Stimulated activated CD4-positive, alpha-beta T cell treated with anti-CD3 and anti-CD28 coated beads, Interleukin-2, amount 100 ng/mL, for 4 hours (primary cell): ENCODE measurements at places on chromosomes 16 and 17.
A peak's percentile ranks its signal among the peaks of the same experiment; 100 is the strongest.

DNA sequence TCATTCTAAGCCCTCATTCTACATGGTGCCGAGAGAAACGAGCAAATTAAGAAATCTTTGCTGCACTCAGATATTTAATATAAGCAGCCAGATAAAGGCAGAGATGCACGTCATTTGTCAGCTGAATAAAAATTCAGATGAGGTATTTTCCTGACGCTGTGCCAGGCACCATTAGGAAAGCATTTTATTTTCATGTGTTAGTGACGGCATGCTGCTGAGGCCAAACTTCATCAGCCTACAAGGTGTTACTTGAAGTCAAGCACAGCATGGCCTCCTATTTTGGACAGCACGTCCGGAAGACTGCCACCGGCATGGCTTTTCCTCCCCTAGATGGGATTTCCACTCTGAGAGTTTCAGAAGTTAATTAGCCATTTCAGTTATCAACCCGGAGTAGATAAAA is 70.3 kb downstream of the IRX3 start:
- no peak for DNase-seq

GRCh38 chr17:70636517-70637133 is 467.3 kb downstream of the KCNJ2 start:
- no peak for DNase-seq

DNA sequence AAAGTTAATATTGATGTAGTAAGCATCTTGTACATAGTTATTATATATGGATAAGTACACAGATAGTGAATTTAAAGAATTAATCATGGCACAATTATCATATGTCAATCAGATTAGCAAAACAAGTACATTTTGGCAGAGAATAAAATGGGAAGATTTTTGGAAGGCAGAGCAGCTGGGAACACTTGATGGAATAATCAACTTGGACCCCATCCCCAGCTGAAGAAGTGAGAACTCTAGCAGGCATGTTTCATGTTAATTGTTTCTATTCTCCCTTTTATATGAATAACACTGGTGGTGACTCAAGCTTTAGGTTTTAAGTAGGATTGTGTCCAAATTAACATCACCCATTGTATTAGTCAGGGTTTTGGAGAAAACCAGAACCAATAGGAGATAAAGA is 198.7 kb downstream of the KCNJ2 start:
- DNase-seq: no peak

- no peak for DNase-seq
These were observed 79.5 kb upstream of the DNAJA2 start for GRCh38 chr16:47052666-47053640.

DNA sequence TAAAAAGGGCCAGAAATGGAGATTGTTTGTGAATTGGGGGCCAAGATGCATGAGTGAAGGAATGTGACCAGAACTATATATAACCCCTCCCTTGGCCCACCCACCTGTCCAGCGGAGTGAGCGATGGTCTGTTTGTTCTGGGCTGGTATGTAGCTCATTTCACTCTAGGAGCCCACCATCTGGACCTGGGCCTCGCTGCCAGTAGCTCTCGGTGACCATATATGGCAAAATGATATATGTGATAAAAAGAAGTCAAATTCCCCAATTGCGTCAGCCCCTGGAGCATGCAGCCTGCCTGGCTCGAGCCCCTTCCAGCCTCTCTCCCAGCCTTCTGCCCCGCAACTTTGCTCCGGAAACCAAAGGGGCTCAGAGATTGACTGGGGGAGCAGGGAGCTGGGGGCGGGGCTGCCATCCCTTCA is 47.3 kb downstream of the CCDC42 start:
- no peak for DNase-seq

DNA sequence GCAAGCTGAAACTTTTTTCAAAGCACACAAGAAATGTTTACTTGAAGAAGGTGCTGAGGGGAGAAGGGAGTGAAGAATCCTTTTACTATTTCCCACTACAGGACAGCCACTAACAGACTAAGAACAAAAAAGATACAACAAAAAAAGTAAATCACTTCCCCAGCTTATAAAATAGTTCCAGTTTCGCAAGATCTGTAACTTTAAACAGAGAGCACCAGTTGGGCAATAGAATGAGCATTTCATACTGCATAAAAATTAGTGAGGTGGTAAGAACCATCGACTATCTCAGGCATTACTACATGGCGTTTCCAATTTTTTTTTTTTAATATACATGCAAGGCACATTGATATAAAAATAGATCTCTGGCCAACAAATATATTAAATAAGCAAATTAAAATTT is 11.1 kb downstream of the CRYBA1 start:
- DNase-seq: no peak

- DNase-seq: peak; percentile 88
These were observed 7.8 kb downstream of the SUPT4H1 start for GRCh38 chr17:58344047-58344790.

GRCh38 chr17:34135841-34136240 is 119.2 kb upstream of the CCL2 start:
- no peak for DNase-seq
